SK-N-SH treated with all-trans-retinoic acid at 6 μM for 48 hours (cell line): ENCODE measurements at places on chromosomes 12 and 14.

DNA sequence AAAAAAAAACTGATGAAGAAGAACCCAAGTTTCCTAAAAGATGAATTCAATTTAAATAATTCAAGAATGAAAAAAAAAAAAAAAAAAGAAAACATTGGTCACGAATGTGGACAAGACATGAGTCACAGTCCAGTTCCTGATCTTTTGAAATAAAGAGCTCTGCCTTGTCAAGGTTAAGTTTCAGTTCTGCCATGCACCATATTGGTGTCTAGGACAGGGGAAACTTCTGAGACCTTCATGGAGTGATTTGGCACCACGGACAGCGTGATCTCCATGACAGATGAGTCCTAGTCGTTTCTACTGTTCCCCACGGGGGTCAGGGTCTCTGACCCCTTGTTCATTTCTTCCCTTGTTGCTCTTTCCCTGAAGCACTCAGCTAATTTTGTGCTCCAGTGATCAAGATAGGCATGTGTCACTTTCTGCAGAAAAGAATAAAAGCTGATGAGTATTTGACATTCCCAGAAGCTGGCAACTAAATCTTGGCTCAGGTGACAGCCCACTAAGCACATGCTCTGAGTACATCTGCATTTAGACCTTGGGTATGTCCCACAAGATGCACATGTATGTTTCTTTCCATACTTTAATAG lies 1159.7 kb downstream of the BCL11B start:
- no peak for ATAC-seq

GRCh38 chr12:68809190-68810026 lies 1.4 kb downstream of the MDM2 start:
- ATAC-seq: peak; percentile 3

DNA sequence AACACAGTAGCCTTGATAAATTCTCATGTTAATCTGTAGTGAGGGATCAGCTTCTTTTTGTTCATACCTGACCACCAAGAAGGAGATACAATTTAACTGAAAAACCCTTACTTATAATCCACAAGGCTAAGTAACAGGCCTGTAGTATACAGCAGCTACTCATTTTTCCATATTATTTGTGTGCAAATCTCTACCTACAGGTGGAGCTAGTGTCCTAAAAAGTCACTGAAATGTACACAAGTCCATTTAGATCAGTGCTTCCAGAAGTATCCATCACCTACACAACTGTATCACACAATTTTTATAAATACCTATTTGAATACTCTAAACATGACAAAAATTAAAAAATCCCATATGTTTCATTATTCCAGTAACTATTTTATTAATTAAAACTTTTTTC lies 173.2 kb downstream of the SLC35F4 start:
- peak; percentile 89 for ATAC-seq

DNA sequence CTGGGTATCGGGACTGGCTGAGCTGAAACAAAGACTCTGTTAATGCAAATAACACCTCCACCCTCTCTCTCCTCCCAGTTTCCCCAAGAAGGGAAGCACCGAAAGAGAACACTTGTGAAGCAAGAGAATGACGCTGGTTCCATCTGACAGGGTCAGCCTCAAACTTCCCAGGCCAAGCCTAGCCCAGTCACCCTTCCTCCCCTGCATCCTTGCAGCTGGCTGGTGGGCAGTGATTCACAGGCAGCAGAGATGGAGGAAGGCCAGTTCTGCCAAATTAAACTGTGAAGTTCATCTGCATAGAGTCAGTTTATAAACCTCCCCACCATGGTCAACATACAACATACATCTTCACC lies 2.8 kb downstream of the LRRC74A start:
- no peak for ATAC-seq

DNA sequence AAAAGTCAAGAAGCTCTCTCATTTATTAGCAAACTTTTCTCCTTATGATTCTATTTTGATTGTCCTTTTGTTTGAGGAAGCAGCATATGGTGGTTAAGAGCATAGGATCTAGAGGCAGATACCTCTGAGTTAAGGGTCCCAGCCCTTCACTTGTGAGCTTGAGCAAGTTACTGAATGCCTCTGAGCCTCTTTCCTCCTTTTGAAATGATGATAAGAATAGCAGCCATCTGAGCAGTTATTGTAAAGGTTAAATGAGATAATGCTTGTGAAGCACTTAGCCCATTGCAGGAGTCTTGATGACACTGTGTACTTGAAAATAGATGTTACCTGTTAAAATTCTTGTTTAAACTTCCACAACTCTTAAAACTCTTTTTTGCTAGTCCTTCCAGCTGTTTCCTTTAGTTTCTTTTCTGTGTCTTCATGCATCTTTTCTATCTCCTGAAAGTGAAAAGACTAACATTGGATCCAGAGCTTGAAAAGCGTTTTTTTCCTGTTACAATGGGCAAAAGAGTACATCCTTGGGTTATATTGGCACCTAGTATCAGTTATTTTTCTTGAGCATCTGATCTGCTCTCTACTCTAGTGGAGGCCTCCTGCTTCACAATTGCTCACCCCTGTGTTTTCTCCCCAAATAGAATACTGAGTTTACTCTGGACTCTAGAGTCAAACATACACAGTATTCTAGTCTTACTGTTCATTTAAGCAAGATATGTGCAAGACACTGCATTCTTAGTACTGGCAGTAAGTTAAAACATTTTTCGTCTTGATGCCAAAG lies 3.1 kb downstream of the HIF1A start:
- no peak for ATAC-seq

- ATAC-seq: no peak
Observed at GRCh38 chr12:19496219-19496878, 57.1 kb downstream of the AEBP2 start.

DNA sequence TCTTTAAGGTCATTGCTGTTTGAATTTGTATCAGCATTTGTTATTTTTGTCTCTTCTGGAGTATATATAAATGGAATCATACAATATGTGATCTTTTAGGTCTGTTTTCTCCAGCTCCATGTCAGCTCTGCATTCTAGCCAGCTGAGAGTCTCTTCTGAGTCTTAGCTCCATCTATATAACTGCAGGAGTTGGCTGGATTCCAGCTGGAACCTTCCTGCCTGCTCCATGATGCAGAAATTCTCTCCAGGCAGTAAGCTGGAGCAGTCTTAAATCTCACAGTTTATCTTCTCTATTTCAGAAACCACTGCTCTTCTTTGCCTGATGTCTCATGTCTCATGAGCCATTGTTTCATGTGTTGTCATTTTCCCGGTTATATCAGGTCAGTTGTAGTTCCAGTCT lies 827.6 kb downstream of the NRXN3 start:
- ATAC-seq: peak; percentile 90

DNA sequence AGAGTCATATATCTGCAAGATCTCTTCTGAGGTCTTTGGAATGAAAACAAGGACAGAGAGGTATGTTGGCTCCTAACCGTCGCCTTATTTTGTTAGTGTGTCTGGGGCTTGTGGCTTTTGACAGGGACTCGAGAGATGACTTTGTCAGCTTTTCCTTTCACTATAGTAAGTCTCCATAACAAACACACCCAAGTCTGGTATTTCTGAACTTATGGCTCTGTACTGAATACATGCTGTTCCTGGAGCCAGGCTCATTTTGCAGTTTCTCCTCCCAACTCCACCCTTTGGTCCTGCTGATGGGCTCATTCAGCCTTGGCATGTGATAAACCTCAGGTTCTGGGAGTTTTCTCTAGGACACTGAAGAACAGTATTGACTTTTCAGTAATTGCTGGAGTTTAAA lies 27.7 kb upstream of the TMED10 start:
- no peak for ATAC-seq

GRCh38 chr14:51180577-51180976 lies 59.5 kb upstream of the TMX1 start:
- ATAC-seq: no peak

GRCh38 chr12:112964915-112965314 lies 13.4 kb upstream of the OAS2 start:
- ATAC-seq: no peak

- no peak for ATAC-seq
Observed at GRCh38 chr12:79521576-79521975, 169.2 kb downstream of the PAWR start.

DNA sequence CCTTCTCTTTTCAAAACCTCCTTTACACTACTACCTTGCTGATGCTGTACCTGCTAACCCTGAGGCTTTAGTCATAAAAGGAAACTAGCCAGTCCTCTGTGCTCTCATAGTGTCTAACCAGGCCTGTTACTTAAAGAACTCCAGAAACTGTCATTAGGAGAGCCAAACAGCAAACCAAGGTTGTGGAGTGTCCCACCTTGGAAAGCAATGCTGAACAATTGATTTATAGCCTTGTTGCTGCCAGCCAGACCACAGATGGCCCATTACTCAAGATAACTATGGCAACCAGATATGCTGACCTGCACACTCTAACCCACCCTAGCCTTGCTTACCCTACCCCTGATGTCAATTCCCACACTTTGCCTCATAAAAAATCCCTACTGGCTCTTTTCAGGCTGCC lies 26.5 kb upstream of the BCAT1 start:
- no peak for ATAC-seq

DNA sequence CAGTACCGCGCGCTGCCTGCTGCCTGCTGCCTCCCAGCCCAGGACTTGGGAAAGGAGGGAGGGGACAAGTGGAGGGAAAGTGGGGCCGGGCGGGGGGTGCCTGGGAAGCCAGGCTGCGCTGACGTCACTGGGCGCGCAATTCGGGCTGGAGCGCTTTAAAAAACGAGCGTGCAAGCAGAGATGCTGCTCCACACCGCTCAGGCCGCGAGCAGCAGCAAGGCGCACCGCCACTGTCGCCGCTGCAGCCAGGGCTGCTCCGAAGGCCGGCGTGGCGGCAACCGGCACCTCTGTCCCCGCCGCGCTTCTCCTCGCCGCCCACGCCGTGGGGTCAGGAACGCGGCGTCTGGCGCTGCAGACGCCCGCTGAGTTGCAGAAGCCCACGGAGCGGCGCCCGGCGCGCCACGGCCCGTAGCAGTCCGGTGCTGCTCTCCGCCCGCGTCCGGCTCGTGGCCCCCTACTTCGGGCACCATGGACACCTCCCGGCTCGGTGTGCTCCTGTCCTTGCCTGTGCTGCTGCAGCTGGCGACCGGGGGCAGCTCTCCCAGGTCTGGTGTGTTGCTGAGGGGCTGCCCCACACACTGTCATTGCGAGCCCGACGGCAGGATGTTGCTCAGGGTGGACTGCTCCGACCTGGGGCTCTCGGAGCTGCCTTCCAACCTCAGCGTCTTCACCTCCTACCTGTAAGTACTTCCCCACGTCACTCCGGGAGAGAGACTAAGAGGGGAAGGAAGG lies at the start of gene LGR5:
Gene LGR5, plus strand, starts transcription at position 186 of the 732 bp plus-strand sequence. Its CDS starts 283 bp downstream, at position 469.
- ATAC-seq: peak; percentile 78

DNA sequence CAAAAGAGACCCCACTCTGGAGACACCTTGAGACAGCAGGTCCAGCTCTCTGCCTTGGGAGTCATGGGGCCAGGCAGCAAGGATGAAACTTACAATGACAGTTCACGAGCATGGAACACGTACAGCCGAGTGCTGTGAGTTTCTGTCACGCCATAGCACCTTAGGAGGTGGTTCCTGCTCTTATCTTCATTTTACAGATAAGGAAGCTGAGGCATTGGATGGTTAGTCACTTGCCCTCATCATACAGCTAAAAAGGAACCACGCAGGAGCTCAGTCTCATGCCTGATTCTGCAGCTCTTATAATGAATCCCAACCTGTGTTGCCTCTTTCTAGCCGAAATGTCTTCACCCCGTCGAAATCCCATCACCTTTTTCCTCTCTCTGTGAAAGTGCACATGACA lies 39.9 kb downstream of the C14orf132 start:
- no peak for ATAC-seq

DNA sequence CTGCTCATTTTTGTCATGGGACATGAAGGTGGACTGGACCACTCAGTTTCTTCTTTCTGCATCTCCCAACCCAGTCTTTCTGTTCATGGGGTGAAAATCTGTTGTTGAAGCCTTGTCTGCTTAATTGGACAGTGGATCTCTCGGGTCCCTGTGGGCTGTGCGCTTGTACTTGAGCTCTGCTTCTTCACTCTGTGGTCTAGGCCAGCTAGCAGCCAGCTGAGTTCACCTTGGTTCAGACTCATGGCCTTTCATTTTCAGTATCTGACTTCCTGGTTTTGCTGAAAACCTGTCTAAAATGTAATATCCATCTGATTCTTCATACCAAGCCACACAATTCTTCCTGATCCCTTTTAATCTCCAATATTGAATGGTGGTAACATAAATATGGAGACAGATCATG lies 117.2 kb downstream of the LRRK2 start:
- no peak for ATAC-seq

DNA sequence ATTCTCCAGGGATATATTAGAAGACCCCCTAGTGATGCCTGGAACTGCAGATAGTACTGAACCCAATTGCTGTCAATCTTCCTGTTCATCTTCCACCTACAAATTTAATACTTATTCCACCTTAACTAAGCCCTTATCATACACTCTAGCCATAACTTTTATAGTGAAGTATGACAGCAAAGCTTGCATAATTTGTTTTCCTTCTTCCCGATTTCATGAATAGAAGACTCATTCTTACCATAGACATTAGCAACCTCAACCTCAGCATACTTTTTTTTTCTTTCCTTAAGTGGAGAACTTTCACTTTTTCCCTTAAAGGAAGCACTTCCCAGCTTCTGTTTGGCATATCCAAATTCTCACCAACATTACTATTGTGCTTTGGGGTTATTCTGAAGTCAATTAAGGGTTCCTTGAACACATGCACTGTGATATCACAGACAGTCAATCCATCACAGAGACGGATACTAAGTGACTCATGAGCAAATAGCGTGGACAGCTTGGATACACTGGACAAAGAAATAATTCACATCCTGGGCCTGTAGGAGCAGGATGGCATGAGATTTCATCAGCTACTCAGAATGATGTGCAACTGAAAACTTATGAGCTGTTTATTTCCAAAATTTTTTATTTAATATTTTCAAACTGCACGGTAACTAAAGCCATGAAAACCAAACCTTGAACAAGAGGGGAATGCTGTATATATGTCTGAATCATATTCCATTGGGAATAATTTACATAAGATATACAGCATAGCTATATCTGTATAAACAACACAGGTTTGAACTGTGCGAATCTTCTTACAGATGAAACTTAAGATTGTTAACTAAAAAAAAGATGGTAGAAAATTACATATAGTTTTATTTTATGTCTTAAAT lies 63.9 kb downstream of the SYT1 start:
- ATAC-seq: peak; percentile 94

DNA sequence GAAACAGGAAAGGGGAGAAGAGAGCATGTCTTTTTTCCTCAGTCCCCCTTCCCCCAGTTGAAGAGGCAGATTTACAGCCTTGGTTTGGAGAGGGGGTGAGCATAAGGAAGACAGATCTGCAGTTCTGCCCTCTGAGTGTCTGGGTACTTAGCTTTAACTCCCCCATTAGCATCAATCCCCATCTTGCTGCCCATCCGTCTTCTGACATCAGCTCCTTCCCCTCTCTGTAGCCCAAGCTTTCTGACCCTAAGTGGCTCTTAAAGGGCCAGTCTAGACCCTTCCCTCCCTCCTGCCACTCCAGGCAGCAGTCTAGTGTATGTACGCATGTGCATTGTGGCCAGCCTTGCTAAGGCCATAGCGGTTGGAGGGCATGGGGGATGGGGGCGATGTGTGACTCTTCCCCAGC lies 7.3 kb downstream of the GPR84 start:
- ATAC-seq: no peak

DNA sequence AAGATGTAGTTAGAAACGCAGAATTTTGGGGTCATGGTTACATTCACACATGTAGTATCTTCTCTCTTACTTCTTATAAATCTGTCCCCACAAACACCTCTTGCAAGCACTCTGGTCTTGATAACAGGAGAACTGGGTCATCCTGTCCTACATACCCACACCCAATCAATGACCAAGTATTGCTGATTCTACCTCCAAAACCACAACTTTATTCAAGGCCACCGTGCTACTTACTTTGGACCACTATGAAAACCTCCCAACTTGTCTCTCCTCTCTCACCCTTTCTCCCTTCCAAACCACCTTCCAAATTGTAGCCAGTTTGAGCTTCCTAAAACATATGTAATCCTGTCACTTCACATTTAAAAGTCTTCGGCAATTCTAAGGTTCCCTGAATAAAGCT lies 5.4 kb downstream of the SERPINA11 start:
- ATAC-seq: no peak
